ENCODE measurements at places on chromosomes 16 and 17.

DNA sequence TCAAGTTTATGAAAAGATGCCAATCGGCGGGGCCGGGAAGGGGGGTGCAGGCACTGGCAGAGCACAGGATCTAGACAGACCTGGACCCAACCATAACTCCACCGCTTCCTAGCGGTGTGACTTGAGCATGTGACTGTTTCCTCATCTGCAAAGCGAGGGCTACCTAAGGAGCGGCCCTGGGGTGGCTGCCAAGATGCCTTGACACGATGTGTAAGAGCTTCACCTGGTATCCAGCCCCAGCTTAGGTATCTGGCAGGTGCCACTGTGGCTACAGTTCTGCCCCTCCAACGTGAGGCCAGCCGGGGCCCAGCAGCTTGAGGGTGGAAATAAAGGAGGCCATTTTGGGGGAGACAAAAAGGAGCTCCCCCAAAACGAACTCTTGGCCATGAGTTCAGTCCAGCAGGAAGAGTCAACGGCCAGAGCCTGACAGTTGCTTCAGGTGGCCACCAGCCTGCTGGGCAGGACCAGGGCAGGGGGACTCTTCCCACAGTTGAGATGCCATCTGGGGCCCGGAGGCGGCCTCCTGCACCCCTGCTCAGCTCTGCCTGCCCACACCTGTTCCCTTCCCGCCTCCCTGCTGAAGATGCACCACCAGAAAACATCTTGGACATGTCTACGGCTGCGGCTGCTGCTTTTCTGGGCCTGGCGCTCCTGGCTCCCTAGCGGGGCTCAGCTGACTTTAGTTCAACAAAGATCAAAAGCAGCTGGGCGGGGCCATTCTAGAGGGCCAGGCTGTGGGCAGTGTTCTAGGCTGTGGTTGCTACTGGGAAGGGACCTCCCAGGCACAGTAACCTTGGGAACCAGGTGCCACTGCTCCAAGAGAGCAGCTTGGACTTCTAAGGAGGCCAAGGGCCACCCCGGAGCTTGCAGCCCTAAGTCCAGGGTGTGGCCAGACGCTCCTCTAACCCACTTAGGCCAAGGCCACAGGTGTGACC, 3.4 kb upstream of the MTSS2 start:
- DNase-seq: no peak

DNA sequence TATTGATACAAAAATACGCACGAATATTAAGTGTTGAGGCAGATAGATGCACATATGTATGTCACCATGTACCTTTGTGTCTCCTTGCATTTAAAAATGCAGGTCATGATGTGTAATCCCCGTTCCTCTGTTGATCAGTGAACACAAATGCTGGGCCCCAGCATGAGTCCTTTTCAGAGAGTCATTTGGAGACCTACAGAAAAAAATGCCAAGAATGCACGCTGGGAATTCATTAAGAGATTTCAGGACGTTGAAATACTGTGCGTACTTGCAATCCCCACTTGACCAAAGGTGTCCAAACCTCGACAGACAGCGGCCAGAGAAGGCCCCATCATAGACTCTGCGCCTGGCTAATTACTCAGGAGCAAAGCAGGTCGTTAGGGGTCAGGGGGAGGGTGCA, 496.0 kb downstream of the MAF start:
- no peak for DNase-seq

DNA sequence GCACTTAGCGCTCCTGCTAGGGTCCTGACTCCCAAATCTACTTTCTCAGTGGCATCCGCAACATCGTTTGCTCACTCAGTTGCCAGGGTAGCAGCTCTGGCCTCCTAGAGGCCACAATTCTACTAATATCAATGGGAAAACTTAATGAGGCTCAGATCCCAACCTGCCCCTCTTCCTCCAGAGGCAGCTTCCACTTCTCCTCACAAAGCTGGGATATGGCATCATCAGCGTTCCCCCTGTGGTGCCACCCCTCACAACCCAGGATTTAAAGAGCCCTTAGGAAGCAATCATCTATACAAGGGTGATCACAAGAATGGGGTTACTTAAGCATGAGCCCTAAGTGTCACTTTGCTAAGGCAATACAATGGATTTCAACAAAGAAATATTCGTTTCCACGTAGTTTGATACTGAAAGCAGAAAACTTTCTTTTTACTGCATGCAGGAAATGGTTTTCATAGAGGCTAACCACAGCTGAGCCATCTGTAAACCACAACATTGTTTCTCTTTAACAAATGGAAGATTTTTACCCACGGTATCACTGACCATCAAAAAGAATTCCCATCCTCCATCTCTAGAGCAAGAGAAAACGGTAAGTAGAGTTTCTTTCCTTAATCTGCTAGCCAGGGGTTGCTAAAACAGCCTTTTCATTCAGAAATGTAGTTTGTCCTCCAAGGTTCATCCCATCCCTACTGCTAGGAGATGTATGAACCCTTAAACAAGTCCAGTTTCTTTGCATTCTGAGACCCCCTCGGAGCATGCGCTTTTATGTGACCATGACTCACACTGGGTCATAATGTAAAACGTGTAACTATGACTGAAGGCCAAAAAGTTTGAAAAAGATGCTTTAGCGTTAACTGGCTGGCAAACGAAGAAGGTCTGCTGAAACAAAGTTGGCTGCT, 68.3 kb upstream of the BCAR1 start:
- DNase-seq: no peak

GRCh38 chr17:55768936-55769624, 18.2 kb downstream of the PCTP start:
- DNase-seq: no peak
